ENCODE measurements at places on chromosomes 6 and 20.

DNA sequence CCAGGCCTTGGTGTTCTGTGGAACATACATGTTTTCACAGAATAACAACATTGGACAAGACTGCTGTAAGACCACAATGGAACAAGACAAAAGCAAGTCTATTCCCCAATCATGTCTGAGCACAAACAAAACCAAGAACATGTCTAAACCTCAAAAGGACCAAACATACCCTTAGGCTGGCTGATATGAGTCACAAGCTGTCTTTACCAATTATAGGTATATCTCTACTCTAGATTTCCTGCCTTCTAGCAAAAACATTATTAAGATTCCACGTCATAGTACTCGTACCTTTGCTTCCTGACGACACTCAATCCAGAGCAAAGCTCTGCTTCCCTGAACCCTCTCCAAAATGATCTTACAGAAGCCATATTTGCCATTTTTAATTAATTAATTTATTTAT lies 15.4 kb upstream of the L3MBTL1 start:
- no peak for DNase-seq

GRCh38 chr6:150448221-150448620 lies 79.4 kb downstream of the IYD start:
- no peak for DNase-seq

- DNase-seq, result no peak
Observed at GRCh38 chr20:25176184-25176583, 19.3 kb upstream of the ENTPD6 start.

DNA sequence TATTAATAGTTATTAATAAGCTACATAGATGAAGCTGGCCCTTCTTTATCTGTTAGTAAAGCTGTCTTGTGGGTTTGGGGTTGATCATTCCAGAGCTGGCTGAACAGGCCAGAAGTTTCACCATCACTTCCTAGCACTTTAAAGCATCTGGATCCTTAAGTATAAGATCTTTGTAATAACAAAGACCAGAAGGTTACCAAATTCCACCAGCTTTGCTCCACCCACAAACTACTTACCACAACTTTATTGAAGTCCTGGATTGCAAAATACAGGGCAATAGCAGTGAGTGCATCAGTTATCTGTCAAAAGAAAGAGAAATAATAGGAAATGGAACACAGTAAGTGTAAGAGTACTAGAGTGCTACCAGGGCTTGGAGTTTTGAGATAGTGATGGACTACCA lies 33.0 kb downstream of the PIGU start:
- no peak for DNase-seq

GRCh38 chr6:89433252-89434149 lies 549 bp downstream of the ANKRD6 start:
- peak; percentile 76 for DNase-seq

DNA sequence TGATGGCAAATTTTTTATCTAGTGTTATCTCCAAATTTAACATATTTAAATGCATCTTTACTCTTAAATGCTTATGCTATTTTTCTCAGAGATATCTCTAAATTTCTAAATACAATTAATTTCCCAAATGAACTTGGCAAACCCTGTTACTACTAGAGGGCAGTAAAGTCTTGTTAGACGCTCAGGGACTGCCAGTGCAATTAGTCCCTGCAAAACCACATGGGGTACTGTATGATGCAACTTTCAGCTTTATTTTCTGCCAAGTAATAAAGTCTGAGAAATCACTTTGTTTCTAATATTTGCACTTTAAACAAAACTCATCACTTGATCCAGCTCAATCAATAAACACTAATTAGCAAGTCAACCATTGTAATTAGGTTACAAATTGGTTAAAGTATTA lies 76.0 kb upstream of the ADGRB3 start:
- DNase-seq, result peak; percentile 59

GRCh38 chr6:35487658-35488516 lies 9.0 kb downstream of the TEAD3 start:
- DNase-seq, result no peak

- peak; percentile 26 for DNase-seq
Observed at GRCh38 chr6:41182069-41183034, 18.6 kb downstream of the TREML2 start.

GRCh38 chr6:150293423-150294173 lies 75.2 kb upstream of the IYD start:
- no peak for DNase-seq

DNA sequence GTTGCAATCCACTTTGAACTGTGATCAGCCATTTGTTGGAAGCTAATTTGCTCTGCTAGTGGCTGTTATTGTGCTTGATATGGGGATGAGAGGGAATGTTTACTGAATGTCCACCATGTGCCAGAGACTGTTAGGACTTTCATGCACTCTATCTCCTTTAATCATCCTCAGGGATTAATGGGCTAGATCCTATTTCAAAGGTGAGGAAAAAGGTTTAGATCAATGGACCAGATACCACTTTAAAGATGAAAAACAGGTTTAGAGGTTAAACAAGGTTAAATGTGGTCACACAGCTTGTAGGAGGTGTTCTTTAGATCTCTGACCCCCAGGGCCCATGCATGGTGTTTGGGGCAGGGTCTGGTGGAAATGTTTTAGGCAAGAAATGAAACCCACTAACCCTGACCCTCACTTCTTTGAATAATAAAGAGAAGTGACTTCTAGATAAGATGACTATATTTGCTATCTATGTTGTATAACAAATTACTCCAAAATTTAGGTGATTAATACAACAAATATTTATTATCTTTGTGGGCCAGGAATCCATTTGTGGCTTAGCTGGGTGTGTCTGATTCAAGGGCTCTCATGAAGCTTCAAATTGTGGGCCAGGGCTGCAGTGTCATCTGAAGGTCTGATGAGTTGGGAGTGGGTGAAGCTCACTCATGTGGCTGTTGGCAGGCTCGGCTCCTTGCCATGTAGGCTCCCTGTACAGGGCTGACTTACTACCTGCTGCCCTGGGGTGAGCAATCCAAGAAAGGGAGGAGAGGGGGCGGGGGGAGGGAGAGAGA lies 127.8 kb upstream of the FOXA2 start:
- no peak for DNase-seq

DNA sequence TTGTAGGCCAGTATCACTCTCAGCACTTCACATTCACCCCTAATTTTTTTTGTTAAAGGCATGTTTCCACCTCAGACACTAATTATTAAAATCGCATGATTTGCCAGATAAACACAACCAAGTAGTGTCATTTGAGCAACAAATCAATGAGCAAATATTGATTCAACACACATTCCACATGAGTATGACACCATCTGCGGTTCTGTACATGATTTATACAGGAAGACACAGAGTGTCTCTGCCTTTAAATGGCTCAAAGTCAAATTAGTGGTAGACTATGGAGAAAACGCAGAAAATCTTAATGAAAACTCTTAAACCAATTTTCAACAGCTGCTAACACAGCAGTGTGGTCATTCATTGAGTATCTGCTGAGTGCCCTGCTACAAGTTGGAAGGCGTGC lies 300.2 kb downstream of the SOX4 start:
- DNase-seq, result no peak

DNA sequence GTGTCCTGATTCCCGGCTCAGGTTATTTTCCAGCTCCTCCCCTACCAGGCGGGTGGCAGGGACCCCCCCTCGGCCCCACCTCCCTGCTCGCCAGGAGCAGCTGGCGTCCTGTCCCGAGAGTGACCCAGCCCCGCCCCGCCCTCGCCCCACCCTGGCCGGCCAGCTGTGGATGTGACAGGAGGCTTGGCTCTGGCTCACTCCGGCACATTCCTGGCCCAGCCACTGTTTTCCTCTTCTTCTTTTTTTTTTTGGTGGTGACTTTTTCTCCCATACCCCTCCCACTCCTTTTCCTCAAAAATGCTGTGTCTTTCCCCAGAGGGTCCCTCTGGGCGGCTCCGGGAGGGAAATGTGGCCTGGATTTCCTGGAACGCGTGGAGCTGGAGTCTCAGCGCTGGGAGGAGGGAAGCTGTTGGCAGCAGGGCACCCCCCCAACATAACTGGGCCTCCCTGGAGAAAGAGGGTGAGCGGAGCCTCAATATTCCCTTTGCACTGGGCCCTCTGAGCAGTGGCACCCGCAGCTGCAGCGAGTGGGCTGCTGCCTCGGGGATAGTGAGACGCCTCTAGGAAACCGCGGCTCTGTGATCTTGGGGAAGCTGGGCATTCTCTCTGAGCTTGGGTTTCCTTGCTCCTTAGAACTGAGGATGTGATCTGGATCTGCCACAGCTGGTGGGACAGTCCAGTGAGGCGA lies 28.3 kb upstream of the CSNK2A1 start:
- DNase-seq, result no peak

DNA sequence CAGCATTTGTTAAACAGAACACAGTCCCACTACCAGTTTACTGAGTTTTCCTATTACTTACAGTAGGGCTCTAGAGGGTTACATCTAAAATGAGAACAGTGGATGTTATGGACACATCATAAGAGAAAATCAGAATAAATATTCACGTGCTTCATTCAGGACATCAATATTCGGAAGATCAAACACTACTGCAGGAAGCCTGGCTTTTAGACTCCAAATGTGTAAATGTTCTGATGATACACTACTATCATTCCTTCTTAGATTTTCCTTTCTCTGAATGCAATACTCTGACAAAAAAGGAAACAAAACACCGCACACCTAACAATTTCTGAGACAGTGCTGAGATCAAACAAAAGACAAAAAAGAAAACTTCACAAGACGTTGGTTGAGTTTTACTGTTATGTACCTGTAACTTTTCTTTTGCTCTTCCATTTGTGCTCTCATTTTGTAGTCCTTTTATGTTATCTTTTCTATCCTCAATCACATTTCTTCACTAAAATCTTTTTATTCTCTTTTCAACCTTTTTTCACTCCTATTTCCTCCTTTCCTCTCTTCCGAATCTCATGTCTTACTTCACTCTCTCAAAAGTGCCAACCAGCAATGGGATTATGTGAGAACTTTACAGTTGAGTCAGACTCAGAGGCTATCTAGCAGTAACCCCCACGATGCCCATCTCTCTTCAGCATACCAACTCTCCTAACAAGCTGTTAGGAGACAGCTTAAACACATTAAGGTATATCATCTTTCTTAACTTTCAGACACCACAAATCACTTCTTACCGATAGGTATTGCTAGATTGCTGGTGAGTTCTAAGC lies 1.7 kb downstream of the FAM184A start:
- no peak for DNase-seq

GRCh38 chr6:81934936-81935335 lies 182.5 kb upstream of the TENT5A start:
- peak; percentile 67 for DNase-seq

DNA sequence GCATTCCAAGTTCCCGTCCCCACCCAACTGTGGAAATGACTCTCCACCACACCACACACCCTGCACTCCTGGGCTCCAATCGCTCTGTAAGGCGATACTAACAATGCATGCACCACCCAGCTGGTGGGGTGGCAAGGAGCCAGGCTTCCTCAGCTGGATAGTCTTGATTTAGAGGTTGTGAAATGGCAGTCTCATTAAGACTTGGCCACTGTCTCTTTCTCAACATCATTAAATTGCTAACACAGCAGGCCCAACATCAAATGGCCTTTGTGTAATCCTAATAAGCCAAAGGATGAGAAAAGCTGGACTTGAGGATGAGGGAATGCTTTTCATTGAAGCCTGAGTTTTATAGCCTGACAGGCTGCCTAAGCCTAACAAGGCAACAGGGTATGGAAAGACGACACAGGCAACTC lies 223.7 kb downstream of the GMDS start:
- DNase-seq, result no peak

DNA sequence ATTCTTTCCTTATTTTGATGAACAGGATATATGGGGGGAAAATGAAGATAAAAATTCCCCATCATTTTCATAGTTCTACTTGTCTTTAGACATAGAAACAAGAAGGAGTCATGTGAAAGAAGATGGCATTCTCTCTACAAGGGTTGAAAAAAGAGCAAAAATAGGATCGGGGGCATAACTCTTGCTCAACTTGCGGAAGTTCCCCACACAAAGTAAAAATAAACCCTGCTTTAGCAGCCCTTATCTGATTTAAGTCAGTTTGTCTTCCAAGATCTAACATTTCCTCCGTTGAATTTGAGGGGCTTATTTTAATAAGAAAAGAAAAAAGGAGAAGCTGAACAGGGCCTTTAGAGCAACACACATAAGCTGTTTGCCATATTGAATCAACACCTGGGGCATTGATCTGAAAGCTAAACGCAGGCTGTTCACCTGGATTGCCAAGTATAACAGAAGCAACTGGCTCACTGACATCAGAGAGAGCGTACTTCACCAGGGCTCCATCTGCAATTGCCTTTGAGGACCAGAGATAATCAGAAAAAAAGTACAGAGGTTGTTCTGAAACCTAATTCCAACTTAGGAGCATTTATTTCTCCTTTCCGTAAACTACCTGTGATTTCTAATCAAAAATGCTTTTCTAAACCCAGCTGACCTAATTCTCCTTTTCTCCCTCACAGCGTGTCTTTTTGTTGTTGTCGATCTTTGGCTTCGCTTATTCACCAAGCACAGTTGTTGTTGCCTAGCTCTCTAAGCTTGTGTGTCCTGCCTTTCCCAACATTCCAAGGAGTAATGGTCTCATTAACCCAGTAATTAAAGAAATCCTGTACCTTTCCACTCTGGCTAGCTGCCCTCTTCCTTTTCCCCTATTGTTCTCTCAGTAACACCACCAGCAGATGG lies 568.0 kb downstream of the KIF16B start:
- peak; percentile 93 for DNase-seq

- DNase-seq, result no peak
Observed at GRCh38 chr6:44020664-44021425, 106.4 kb downstream of the MRPL14 start.

DNA sequence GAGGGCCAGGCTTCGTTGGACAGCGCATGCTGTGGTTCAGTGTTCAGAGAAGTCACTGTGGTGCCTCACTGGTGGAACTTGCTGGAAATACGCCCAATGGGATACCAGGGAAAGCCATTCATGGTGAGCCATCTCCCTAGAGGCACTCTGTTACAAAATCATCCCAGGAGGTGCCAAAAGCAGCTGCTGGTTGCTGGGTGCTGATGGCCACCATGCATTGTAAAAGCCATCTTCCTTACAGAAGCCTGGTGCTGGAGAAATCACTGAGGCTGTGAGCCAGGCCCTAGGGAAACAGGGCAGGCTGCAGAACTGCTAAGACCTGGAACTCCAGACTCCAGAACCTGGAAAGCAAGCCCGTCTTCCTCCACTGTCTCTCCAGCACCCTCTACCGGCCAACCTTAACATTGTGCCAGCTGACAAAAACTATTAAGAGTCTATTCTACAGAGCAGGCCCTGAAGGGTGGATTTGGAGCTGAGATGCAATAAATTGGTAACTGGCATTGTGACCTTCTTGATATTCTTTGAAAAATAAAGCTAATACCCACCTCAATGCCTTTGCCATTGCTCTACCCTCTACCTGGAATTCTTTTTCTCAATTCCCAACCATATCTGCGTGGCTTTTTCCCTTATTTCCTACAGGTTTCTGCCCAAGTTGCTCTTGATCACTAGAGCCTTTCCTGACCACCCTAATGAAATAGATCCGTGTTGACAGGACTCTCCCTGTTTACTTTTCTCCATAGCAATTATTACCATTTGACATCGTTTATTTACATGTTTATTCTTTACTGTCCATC lies 18.5 kb downstream of the SNRPB start:
- DNase-seq, result peak; percentile 79

DNA sequence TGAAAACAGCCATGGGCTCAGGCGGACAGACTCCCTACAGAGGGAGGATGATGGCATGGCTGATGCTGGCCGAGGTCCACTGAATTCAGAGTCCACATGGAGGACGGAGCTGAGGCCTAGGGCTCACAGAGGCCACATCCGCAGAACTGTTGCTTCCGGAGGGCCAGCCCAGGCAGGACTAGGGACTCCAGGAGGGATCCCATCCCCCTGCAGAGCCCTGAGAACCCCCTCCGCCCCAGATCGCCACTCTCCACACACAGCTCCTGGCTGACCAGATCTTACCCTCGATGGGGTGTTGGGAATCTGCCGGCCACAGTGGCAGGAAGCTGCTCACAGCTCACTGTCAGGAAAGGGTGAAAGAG lies 399.2 kb downstream of the TAF4 start:
- no peak for DNase-seq

All from cerebellar cortex (tissue), 1 donor.